ENCODE measurements at places on chromosomes 16 and 17.

DNA sequence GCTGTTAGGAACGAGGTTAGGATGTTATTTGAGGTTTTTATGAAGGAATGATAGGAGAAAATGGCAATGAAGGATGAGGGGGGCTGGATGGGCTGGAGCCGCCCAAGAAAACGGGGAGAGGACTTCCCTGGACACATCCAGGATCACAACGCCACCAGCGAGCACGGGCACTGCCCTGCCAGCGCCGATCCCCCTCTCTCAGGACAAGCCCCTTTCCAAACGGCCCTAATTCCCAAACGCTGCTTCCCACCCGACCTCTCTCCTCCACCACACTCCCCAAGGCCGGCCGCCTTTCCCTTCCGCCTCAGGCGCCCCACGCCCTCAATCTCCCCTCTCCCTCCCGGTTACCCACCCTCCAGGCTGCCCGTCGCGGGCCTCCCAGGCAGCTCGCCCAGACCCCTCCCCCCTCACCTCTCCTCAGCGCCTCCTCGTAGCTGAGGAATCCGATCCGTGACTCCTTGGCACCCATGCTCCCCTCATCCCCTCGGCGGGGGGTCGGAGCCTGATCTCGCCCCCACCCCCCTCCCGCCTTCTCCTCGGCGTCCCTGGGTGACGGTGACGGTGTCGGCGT, 377 bp downstream of the USP32 start:
- no peak for DNase-seq

GRCh38 chr17:73297934-73298861, 13.6 kb downstream of the CDC42EP4 start:
- no peak for DNase-seq

- DNase-seq: no peak
These were observed 225.3 kb downstream of the WWOX start for GRCh38 chr16:78324649-78325285.

- DNase-seq: no peak
These were observed 20.3 kb upstream of the NFATC3 start for GRCh38 chr16:68064791-68065365.

DNA sequence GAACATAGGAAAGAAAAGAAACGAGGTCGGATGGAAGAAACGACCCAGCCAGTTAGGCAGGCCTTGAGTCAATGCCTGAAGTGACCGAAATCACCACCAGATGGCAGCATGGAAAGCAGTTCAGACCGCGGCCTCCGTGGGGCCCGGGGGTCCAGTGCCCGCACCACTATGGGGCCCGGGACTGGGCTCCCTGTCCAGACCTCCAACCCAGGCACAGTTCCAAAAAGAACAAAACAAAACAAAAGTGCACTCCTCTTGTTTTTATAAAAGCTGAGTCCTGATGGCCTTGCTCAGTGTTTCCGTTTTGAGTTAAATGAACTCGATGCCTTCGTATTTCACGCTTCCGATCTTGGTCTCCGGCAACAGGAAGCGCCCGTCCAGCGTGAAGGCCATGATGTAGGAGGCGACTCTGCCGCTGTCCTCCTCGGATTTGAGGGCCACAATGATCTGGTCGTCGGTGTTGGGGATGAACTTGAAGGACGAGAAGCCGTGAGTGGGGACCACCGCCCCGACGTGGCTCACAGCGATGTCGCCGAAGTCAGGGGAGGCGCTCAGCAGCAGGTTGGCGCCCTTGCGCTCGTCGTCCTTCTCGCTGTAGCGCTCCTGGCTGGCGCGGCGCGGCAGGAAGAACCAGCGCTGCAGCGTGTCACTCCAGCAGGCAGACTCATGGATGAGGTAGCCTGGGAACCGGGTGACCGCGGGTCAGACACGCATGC, 13.7 kb upstream of the LGALS3BP start:
- no peak for DNase-seq

DNA sequence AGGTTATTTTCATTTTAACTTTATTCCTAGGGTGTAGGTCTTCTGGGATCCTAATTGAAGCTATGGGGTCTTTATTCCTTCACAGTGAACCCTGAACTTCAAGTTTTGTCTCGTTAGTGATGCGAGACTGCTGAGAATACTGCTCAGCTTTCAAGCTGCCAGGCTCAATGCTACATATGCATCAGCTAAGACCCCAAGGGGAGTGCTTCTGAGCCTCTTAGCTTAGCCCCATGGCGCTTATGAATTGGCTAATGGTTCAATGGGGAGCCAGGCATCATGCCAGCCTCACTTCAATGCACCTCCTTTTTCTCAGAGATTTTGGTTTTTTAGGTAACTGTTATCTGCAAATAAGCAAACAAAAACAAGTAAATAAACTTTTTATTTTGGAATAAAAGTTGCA, 94.1 kb upstream of the SIAH1 start:
- no peak for DNase-seq

DNA sequence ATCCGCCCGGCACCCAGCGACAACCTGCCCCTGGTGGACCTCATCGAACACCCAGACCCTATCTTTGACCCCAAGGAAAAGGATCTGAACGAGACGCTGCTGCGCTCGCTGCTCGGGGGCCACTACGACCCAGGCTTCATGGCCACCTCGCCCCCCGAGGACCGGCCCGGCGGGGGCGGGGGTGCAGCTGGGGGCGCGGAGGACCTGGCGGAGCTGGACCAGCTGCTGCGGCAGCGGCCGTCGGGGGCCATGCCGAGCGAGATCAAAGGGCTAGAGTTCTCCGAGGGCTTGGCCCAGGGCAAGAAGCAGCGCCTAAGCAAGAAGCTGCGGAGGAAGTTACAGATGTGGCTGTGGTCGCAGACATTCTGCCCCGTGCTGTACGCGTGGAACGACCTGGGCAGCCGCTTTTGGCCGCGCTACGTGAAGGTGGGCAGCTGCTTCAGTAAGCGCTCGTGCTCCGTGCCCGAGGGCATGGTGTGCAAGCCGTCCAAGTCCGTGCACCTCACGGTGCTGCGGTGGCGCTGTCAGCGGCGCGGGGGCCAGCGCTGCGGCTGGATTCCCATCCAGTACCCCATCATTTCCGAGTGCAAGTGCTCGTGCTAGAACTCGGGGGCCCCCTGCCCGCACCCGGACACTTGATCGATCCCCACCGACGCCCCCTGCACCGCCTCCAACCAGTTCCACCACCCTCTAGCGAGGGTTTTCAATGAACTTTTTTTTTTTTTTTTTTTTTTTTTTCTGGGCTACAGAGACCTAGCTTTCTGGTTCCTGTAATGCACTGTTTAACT, 1.0 kb downstream of the NOG start:
- no peak for DNase-seq

DNA sequence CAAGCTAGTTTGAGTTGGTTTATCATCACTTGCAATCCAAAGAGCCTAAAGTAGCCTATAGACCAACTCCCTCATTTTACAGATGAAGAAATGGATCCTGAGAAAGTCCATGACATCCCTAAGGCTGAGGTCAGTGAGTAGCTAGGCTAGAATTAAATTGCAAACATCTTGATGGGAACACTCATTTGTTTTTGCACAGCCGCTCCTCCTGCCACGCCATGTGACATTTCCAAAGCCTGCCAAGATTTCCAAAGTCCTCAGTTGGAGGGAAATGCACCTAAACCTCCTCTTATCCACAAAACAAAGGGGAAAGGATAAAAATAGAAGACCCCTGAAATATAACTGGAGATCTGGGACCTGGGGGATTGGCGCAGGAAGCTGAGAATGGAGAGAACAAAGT, 15.0 kb downstream of the TMEM92 start:
- DNase-seq: no peak

DNA sequence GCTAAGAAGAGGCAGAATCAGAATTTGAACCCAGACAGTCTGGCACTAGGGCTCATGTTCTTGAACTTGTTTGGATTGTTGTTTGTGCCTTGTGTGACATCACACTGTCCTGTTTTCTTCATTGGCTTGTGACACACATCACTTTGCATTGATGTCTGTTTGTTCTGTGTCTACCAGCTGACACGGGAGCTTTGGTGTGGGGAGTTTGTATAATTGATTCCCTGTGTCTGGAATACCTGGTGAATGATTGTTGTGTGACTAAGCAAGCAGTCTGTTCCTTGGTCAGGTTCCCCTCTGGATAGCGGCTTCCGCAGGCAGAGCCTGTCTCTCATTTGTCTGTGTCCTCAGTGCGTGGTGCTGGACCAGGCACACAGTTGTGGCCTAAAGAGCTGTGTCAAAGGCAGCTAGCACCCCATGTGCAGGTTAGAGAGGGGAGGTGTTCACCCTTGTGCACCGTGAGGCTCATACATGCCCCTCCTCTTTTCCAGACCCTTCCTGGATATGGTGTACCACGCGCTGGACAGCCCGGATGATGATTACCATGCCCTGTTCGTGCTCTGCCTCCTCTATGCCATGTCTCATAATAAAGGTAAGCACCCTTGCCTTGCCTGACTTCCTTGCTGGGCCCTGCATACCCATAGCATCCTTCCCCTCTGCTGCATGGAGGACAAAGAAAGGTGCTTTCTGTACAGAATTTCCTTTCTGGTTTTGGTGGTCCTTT, 80.1 kb downstream of the CLEC16A start:
- no peak for DNase-seq

- DNase-seq: no peak
These were observed 54.9 kb downstream of the BEAN1 start for GRCh38 chr16:66481943-66482390.

- no peak for DNase-seq
These were observed 34.8 kb upstream of the ADAMTS18 start for GRCh38 chr16:77469634-77470033.

DNA sequence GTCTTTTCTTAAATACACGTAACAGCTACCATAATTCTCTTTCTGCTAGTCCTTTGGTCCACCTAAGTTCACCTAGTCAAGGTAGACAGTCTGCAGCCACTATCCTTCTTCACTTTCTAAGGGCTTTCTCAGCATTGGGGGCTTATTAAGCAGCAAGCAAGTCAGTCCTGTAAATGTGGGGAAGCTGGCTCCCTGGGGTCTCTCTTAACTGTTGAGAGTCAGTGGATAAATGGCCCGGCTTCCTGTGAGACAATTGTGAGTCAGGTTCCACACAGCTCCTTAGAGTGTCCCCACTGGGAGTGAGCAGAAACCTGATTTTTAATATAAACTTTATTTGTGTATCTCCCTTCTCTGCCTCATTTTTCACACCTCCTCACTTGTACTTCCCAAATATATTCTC, 132.1 kb downstream of the CDH13 start:
- DNase-seq: no peak

GRCh38 chr17:50627782-50628601, 6.7 kb upstream of the ABCC3 start:
- no peak for DNase-seq

GRCh38 chr16:79191933-79192332, 408.6 kb downstream of the MAF start:
- DNase-seq: no peak

GRCh38 chr16:85286951-85287814, 174.9 kb upstream of the CIBAR2 start:
- no peak for DNase-seq

DNA sequence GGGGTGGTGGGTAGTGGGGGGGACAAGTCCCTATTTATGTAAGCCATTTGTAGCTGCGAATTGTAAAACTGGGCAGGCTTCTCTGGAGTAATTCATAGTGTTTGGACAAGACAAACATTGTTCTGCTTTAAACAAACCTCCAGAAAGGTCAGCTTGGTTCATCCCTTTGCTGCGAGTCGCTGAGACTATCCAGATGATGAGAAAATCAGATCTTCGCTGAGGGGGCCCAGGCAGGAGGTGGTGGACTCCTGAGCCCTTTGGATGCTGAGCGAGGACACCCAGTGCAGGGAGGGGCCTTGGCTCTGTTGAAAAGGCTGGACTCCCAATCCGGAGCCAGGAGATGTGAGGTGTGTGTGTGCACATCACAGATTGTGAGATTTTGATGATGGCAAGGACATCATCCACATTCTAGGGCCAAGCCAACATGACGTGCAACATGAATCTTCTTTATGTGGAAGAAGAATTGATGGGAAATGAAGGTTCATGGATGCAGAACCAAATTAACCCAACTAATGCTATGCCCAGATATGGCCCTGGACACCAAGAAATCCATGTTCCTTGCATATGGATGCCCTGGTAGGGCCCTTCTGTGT, 15.0 kb upstream of the NTN1 start:
- DNase-seq: no peak

DNA sequence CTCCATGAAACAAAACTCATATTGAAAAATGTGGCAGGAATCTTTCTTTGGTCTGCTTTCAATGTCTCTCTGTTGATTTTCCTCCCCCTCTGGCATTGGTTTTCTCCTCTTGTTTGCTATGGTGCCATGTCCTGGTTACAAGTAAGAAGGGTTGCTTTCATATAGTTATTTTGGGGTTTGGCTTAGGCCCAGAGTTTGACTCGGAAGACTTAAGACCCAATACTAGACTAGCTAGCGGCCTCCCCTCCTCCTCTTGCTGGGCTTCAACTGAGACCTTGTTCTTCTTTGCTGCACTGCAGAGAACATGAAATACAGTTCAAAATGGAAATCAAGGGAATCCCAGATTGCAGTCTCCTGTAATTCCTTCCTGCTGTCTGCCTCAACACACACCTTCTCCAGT, 30.0 kb upstream of the CLEC18A start:
- DNase-seq: no peak
